LoVo (cell line): ENCODE measurements at places on chromosomes 12 and 14.

- no peak for DNase-seq
Measured at GRCh38 chr12:94240171-94240570, 91.8 kb downstream of the PLXNC1 start.

DNA sequence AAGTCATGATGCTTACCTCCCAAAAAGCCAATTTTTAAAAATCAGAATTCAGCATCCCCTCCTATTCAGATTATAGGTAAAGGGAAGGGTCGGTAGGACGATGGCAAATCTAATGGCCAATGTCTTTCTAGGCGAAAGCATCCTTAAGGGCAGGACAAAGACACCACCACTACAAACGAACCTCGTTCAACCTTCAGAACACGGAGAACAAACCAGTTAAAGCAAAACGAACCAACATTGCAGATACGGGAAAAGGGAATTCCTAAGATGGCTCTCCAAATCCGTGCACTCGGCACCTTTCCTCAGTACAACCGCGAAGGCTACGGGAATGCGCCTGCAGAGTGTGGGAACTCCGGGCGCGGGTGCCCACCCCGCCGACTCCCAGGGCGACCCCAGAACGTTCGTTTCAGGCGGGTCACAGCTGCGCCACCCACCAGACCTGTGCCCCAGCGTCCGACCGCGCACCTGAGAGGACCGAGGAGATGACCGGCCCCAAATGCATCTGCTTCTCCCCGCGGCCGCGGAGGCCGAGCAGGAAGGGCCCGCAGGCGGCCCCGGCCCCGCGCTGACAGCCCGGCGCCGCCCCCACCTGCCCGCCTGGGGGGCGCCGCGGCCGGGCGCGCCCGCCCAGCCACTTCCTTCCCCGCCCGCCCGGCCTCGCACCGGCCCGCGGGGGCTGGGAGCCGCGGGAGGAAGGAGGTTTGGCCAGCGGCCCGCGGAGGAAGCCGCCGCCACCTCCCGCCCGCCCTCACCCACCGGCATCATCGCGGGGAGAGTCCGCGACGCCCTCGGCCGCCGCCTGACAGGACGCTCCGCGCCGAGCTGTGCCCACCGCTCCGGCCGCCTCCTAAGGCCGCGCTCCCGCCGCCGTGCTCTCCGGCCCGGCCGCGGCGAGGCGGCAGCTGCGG, 578 bp downstream of the PPP1R13B start:
- no peak for DNase-seq

DNA sequence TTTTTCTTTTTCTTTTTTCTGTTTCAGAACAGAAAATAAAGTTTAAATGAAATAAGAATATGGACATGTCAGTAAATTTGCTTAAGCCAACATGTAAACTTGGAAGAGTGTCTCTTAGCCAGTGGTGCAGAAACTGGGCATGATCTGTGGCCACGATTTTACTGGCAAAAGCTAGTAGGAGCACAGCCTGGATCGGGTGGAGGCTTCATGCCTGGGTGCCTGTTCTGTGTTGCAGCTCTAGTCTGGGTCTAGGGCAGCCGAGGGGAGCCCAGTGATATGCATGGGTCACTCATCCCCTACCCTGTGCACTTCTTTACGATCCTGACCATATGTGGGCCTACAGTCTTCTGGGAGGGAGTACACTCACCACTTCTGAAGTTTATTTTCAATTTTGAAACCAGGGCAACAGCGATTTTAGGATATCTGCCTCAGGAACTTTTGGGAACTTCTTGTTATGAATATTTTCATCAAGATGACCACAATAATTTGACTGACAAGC, 45.6 kb upstream of the SMCO2 start:
- DNase-seq = no peak

GRCh38 chr12:103833095-103833775, 7.8 kb downstream of the NT5DC3 start:
- no peak for DNase-seq

DNA sequence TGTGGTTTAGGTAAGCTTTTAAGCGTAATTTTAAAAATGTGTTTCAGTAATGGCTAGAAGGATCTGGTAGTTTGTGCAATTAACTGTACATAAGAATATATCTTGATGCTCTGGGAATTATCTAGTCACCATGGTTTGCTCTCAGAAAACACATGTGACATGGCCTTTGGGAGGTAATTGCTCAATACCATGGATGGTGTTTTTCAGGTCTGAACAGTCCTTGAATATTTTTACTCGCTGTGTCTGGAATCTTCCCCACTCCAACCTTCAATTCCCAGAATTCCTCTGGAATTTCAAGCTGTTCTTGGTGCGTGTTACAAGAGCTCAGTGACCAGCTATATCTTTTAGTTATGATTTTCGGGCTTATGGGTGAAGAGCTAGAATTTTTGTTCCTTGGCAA, 85.3 kb downstream of the DAAM1 start:
- no peak for DNase-seq

GRCh38 chr12:122072031-122072970, 6.3 kb upstream of the MLXIP start:
- DNase-seq = peak; percentile 32

- peak; percentile 71 for DNase-seq
Measured at GRCh38 chr12:27015730-27016076, 1.5 kb upstream of the TM7SF3 start.

GRCh38 chr12:52232203-52232673, 805 bp upstream of the KRT7 start:
- no peak for DNase-seq

- DNase-seq = peak; percentile 26
Measured at GRCh38 chr12:123910761-123911193, 61.9 kb downstream of the CCDC92 start.

- DNase-seq = no peak
Measured at GRCh38 chr14:64673748-64674147, 30.5 kb upstream of the PLEKHG3 start.

- DNase-seq = no peak
Measured at GRCh38 chr14:62314221-62314620, 552.0 kb downstream of the SNAPC1 start.

DNA sequence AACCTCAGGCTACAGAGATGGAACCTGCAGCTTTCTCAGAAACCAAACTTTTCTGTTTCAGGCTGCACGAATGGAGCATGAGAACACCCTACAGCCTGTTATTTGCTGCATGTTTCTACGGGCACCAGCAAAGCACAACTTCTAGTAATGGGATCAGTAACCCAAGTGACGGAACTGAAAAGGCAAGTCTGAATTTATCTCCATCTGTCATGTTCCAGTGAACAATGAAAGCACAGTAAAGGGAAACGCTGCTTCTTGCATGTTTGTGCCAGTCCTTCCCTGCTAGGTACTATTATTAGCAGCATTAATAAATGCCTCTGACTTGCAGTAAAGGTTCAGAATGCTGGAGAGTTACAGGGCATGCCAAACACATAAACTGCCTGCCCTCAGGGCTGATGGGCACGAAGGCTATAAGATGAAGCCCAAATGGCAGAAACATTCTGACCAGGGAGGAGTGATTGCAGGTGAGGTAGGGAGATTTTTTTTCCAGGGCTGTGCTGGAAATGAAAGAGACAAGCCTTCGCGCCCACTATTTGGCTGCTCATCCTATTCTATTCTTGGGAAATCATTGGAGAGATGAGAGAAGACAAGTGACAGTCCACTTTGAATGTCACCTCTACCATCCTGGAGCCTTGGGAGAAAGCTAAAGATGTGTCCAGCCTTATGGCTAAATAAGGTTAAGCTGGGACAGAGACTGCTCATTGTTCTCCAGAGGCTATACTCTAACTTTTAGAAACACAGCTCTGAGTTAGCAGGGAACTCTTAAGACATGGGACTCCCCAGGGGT, 100.4 kb upstream of the PLXNC1 start:
- DNase-seq = no peak

- peak; percentile 51 for DNase-seq
Measured at GRCh38 chr14:76352639-76353281, 23.2 kb upstream of the ESRRB start.

DNA sequence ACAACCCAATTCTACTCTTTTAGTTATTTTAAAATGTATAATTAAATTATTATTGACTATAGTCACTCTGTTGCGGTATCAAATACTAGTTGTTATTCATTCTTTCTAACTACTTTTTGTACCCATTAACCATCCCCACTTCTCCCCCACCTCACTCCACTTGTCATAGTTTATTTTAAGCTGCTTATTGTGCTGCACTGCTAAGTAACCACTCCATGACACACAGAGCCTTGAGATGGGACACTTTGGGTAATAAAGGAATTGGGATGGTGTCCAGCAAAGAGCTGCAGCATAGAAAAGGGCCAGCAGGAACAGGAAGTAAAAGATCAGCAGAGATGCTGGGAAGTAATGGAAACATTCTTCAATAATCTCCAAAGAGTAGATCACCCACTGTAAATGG, 123.0 kb downstream of the RPS29 start:
- DNase-seq = no peak
